ENCODE measurements at places on chromosomes 1 and 21. TPM values are rescaled to one million over a fixed set of nuclear protein-coding genes. Genes with fewer than 3 reads are reported as not detected.

GRCh38 chr1:31617916-31618746 is 642 bp downstream of the HCRTR1 start:
- no peak for DNase-seq

The SEMA4A gene
- total RNA-seq, result 14.2 TPM

GRCh38 chr1:206100226-206100815 is 16.9 kb downstream of the AVPR1B start:
- DNase-seq, result no peak

The NBPF3 gene
- total RNA-seq, result 7.1 TPM

DNA sequence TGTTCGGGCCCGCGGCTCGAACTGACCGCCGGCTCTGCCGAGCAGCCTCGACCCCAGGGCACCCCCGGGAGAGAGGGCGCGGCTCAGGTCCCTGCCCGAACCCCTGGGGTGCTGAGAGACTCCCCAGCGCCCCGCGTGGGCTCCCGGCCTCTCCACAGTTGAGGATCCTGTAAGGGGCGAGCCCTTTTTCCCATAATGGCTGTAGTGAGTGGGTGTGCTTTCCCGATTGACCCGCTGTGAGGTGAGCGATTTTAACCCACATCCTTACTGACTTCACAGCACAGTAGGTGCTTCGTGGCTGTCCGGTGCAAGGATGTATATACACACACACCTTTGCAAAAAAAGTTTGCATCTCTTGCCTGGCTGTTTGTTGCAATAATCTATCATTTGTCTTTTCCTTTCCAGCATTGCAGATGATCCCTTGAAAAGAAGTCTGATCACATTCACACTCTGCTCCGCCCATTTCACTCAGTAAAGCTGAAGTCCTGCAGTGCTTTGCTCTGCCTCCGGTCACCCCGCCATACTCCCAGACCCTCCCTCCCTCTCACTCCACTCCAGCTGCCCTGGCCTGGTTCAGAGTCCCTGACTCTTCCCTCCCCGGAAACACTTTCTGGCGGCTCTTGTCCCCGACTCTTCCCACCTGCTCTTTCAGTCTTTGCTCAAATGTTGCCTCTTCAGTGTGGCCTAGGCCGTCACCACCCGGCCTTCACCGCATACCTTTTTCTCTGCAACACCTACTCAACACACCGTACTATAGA is 955 bp upstream of the UBE2G2 start:
- no peak for DNase-seq

The PADI1 gene
- total RNA-seq, result not detected

The WNT2B gene
- total RNA-seq, result 5.0 TPM

GRCh38 chr1:225689882-225690459 is 37.0 kb upstream of the ENAH start:
- DNase-seq, result no peak

The UBE2J2 gene
- total RNA-seq, result 50.3 TPM

GRCh38 chr1:212971312-212971711 is 21.0 kb downstream of the VASH2 start:
- DNase-seq, result no peak

The TSTD1 gene
- total RNA-seq, result 26.0 TPM

GRCh38 chr1:178328728-178329127 is 168.0 kb downstream of the CLEC20A start:
- no peak for DNase-seq

GRCh38 chr1:54287176-54287650 is 87.2 kb downstream of the MRPL37 start:
- no peak for DNase-seq

- no peak for DNase-seq
Observed at GRCh38 chr1:36239941-36240637, 15.8 kb downstream of the THRAP3 start.

DNA sequence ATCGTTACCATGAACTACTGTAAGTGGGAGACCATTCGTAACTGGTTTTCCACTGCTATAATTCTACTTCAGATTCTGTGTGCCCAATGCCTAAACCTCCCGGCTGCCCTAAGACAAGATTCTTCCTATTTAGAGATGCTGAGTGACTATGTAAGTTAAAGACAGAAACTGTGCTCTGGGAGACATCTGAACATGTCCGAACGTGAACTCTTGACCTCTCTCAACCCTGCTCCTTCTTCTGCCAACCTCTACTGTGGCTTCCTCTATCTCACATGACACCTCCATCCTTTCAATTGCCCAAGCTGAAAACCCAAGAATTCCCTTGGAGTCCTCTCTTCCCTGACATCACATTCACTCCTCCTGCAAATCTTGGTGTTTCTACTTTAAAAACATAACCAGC is 182.9 kb downstream of the AKT3 start:
- no peak for DNase-seq

The KRTAP13-2 gene
- total RNA-seq, result not detected

DNA sequence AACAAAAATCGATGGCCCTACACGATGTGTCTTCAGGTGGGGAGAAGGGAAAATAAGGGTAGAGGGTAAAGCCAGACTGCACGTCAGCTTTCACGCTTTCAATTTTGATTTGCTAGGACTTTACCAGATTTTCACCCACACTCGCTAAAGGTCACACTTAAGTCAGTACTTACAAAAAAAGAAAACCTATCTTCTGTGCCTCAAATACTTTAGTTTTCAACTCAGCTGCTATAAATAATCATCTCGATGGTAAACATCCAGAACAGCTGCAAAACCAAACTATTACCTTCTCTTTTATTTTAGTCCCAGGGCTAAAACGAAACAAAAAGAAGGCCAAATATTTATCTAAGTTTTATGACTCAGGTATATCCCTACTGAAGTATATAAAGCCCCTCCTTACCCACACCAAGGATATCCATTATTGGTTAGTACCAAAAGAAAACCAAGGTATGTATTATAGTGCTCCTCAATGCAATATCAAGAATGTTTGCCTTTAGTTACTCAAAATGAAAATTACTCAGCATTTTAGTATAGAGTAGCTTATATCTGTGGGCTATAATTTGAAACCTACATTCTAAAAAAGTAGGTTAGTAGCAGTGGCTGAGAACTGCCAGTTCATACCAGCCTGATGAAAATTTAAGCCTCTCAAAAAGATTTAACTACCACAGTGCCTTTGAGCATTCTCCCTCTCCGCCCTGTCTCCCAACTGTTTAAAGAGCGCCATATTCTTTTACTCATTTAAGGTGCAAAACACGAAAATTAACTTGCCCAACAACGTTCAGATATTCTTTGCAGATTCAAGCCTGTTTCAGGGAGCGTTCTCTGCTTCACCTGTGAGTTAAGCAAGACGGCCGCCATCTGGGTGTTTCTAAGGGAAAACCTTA is 1.5 kb downstream of the CSDE1 start:
- no peak for DNase-seq

- DNase-seq, result no peak
Observed at GRCh38 chr1:30919025-30919881, 10.7 kb upstream of the SDC3 start.

- DNase-seq, result no peak
Observed at GRCh38 chr1:244758708-244759107, 76.8 kb upstream of the COX20 start.

The CSMD2 gene
- 0.19 TPM for total RNA-seq

GRCh38 chr1:14017531-14017961 is 317.6 kb downstream of the PRDM2 start:
- DNase-seq, result no peak

DNA sequence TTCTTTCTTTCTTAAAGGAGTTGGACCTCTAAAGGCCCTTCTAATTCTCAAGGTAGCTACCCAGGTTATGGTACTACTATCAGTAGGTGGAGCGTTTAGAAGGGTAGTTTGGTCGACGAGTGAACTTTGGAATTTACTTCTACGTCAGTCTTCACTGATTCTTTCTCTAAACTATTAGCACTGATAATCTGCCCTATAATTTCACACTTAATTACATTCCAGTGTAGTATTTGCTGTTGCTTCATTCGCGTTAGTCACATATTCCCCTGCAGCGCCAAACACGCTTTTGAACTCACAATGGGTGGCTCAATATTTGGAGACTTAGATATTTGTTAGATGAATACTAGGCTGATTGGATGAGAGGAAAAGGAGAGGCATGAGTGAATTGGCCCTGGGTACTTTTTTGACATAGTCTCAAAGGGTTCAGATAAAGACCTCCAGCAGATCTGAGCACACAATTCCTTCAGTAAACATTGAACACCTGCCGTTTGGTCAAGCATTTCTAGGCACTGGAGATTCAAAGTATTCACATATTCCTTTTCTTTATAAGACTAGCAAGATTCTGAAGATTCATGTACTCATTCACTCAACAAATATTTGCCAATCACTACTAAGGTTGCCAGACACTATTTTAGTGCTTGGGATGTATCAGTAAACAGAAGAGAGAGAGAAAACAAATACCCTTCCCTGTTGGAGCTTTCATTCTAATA is 929 bp upstream of the FOXJ3 start:
- no peak for DNase-seq

The TRIM58 gene
- 0.32 TPM for total RNA-seq

GRCh38 chr1:243917177-243917862 is 67.3 kb upstream of the AKT3 start:
- no peak for DNase-seq

The C1orf141 gene
- not detected for total RNA-seq

- DNase-seq, result no peak
Observed at GRCh38 chr1:51686450-51686849, 69.6 kb downstream of the OSBPL9 start.

GRCh38 chr1:198291036-198291435 is 134.2 kb downstream of the NEK7 start:
- no peak for DNase-seq

The PTCH2 gene
- total RNA-seq, result 0.09 TPM

DNA sequence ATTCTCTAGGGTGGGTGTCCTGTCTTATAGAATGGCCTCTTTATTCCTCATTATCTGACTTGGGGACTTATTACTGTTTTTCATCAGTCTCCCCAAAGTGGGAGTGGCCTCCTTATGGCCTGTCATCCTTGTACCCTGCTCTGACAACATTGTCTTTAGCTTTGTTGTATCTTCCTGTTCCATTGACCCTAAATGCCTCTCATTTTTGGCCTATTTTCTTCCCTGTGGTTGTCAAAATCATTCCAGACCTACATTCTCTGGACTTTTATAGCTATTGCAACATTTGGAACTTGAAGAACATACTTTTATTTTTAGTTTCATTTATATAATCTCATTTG is 9.7 kb downstream of the SFT2D2 start:
- no peak for DNase-seq

The HPCAL4 gene
- total RNA-seq, result 0.16 TPM

- DNase-seq, result no peak
Observed at GRCh38 chr1:29368936-29369932, 132.9 kb downstream of the PTPRU start.

The EXOSC10 gene
- total RNA-seq, result 65.4 TPM

The ADAMTS5 gene
- total RNA-seq, result 91.4 TPM

- DNase-seq, result no peak
Observed at GRCh38 chr1:176051402-176051801, 155.7 kb downstream of the COP1 start.

GRCh38 chr1:232932486-232933425 is 17.7 kb upstream of the NTPCR start:
- no peak for DNase-seq

DNA sequence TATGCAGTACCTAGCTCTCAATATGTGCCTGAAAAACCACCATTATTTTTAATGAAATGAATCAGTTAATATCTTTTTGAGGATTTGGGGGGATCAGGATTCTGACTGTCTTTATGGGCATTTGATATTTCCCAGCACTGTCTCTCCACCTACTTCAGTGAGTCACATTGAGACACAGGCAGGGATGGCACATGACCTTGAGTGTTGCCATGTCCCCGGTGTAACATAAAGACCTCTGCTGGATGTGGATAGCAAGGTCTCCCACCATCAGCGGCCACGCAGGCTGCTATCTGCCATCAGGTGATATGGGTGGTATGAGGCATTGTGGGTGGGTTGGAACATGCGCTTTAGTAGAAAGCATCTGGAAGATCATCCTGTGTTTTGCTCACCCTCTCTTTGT is 103.2 kb downstream of the RGL1 start:
- DNase-seq, result no peak

DNA sequence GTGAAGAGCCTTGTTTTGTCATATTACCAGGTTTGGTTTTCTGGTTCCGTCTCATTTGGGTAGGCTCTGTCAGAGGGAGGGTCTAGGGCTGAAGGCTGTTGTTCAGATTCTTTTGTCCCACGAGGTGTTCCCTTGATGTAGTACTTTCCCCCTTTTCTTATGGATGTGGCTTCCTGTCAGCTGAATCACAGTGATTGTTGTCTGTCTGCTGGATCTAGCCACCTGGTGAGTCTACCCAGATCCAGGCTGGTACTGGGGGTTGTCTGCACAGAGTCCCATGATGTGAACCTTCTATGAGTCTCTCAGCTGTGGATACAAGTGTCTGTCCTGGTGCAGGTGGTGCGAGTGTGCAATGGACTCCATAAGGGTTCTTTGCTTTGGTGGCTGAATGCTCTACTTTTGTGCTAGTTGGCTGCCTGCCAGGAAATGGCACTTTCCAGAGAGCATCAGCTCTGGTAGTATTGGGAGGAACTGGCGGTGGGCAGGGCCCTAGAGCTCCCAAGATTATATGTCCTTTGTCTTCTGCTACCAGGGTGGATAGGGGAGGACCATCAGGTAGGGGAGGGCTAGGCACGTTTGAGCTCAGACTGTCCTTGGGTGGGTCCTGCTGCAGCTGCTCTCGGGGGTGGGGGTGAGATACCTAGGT is 246.0 kb downstream of the RYR2 start:
- no peak for DNase-seq

The FCAMR gene
- not detected for total RNA-seq

The ALG14 gene
- 1.7 TPM for total RNA-seq

- no peak for DNase-seq
Observed at GRCh38 chr1:2493691-2494322, 17.7 kb downstream of the PLCH2 start.

All from omental fat pad (tissue), 4 donors.